Amniotic epithelial cell (primary cell): ENCODE measurements at places on chromosomes 12 and 14.

- no peak for DNase-seq
These were observed 222.9 kb downstream of the C12orf50 start for GRCh38 chr12:87806310-87806709.

DNA sequence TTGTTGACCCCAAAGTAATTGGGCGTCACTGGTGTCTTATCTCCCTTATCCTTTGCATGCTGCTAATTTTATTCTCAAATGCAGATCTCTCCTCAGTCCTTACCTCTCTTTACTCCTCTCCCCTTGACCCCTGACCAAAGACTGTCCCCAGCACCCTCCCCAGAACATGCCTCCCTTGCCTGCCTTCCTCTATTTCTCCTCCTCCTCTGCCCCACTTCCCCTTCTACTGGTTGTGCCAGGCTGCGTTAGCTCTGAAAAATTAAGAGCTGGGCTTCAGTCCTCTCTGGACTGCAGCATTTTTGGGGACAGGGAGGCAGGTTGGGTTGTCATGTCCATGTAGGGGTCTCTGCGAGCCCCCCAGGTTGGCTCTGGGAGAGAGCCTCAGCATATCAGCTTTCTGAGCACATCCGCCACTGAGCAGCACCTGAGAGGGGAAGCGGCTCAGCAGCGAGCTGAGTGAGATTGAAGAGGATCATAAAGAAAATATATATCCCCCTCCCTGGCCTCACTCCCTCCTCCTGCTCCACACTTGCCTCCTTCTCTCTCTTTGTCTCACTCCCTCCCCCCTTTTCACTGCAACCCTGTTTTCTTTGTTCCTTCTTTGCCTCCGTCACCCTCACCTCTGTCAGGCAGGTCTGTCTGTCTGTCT, 6.4 kb upstream of the CISTR start:
- no peak for DNase-seq

DNA sequence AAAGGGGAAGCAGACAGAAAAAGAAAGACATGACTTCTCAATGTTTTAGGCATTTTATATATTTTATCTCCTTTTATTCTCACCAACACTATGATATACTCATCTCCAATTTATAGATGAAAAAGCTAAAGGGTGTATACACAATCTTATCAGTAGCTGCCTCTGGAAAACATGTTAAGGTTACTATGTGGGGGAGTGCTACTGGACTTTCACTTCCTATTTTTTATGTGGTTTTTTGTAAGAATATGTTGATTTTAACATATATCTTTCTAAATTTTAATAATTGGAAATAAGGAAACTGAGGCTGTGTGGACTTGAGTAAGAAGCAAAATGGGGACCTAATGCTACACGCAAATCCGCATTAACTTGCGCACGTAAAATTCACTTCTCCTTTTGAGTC, 99.6 kb upstream of the PDE3A start:
- DNase-seq, result no peak

- no peak for DNase-seq
These were observed 3.5 kb upstream of the OSBPL8 start for GRCh38 chr12:76563061-76563460.

GRCh38 chr14:92830902-92831301, 36.8 kb downstream of the GOLGA5 start:
- DNase-seq, result no peak

DNA sequence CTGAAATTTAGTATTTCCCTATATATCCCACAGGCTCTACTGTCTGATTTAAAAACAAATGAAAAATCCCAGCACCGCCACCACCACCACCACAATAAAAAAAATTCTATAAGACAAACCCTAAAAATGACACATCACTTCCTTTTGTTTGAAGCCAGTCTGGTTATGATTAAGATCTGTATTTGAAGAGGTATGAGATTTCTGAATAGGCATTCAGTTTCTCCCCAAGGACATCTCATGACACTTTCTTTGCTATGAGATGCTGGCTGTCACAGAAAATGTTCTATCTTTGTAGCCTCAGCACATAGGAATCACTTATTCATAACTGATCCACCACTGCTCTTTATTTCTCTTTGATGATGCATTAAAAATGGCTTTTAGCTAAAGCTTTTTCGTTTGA, 1071.0 kb downstream of the SLC6A15 start:
- DNase-seq, result no peak

DNA sequence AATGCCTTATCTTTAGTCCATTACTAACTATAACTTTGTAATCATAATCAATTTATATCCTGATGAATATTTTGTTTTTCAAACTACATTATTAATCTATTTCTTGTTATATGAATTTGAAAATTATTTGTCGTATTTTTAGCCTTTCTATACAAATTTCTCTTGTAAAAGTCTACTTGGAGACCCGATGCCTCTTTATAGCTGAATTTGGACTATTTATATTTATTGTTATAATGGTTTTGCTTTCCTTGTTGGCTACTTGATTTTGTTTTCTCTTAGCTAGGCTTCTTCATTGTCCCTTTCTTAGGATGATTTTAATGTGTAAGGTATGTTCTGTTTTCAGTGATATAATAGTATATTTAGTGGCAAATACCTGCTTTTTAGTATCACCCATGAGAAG, 89.5 kb upstream of the RFLNA start:
- no peak for DNase-seq

DNA sequence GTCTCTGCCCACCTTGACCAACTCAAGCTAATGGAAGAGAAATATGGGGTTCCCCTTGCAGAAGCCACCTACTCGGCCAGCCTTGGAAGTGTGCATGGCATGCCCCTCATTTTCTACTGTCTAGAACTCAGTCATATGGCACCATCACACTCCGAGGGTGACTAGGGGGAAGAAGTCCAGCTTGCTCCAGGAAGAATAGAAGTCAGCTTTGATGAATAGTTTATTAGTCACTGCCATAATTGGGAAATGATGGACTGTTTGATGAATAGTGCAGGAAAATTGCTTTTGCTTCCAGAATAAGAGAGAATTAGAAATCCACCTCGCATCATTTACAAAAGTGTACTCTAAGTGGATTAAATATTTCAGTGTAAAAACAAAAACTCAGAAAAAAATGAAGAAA, 1030.6 kb downstream of the VRK1 start:
- DNase-seq, result no peak

DNA sequence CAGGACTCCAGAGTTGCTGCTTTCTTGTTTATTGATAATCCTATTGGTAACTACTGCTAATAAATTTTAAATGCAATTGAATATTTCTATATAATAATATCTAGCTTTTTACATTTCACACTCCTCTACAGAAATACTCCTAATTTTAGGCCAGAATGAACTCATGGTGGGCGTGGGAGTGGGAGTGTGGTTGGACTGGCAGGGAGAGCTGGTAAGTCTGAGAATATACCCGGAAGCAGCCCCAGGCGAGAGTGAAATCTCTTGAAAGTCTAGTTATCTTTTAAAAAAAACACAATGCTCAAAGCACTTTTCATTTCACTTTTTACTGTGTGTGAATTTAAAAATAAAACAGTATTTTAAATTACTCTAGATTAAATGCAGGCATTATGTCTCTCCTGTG, 4.7 kb downstream of the TMEM263 start:
- peak; percentile 34 for DNase-seq

- no peak for DNase-seq
These were observed 92.5 kb downstream of the CALM1 start for GRCh38 chr14:90489306-90489705.

GRCh38 chr12:57939291-57939690, 2.1 kb upstream of the ATP23 start:
- peak; percentile 60 for DNase-seq

DNA sequence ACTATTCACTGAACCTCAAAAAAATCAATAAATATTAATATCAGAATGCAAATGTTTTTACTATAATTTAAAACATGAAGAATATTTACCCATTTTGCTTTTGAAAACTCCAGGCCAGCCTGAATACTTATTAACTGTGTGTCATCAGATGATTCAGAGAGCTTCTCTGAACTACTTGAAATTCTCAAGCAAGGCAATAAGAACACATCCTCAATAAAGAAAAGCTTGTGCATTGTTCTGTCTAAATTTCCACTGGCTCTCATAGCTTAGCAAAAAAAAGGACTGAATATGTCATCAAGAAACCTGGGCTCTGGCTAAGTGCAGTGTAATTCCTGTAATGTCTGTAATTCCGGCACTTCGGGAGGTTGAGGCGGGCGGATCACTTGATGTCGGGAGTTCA, 194.1 kb downstream of the BTG1 start:
- no peak for DNase-seq

- peak; percentile 31 for DNase-seq
These were observed 27.3 kb upstream of the STRAP start for GRCh38 chr12:15854916-15855315.

DNA sequence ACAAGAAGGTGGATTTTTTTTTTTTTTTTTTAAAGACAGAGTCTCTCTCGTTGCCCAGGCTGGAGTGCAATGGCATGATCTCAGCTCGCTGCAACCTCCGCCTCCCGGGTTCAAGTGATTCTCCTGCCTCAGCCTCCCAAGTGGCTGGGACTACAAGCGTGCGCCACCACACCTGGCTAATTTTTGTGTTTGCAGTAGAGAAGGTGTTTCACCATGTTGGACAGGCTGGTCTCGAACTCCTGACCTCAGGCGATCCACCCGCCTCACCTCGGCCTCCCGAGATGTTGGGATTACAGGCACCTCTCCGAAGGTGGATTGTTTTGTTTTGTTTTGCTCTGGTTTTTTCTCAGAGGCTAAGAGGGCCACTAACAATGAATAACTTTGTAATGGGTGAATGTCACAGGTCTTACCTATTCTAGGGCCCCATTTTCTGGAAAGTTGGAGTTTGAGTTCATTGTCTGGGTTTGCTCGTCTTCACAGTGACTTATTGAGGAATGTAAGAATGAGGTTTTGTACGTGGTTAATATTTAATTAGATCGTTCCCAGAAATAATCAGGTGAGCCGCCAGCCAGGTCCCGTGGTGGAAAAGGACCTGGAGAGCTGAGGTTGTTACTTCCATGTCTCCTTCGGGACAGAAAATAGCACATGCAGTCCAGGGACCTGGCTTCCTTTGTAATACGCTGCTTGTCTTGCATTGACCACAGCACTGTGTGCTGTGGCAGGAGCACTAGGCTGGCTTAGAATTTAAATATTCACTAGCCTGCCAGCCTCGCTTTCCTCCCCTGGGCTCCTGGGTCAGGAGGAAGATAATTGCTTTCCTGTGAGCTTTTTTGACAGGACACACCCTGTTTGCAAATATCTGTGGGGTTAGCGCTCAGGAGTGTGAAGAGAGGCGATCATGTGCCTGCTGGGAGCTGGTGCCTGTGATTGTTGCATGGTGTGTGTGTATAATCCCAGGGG, 2.3 kb downstream of the HIP1R start:
- DNase-seq, result no peak

DNA sequence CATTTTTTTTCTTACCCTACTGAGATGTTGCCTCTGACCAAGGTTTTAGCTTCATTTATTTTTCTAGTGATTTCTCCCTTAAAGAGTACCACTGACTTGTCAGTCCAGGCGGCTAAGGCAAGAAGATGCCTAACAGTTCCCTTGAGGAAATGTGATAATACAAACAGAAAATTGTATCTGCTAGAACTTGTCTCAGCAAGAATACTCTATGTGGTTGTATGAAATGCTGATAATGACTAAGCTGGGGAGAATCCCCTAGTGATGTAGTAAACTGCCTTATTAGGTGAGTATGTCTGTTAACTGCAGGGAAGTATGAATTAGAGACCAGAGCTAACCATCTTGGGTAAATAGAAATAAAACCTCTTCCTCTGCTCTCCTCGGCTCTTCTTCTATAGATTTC, 6.7 kb downstream of the C12orf54 start:
- DNase-seq, result peak; percentile 71

GRCh38 chr14:105023791-105024480, 3.1 kb upstream of the CDCA4 start:
- peak; percentile 71 for DNase-seq

DNA sequence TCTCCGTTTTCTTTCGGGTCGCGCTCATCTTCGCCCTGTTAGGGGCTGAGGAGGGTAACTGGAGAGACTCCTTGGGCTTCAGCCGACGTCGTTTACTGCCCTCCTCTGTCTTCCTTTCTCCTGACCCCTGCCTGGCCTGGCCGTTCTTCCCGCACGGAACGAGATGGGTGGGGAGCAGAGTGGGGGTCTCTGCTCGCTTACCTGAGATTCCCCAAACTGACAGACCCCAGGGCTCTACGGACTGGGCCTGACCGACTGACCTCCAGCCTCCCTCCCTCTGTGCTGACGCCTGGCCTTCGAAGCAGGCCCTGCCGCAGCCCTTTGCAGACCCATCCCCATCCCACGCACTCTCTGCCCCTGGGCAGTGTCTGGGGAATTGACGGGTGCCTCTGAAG, 439 bp downstream of the GOLGA5 start:
- DNase-seq, result peak; percentile 45

DNA sequence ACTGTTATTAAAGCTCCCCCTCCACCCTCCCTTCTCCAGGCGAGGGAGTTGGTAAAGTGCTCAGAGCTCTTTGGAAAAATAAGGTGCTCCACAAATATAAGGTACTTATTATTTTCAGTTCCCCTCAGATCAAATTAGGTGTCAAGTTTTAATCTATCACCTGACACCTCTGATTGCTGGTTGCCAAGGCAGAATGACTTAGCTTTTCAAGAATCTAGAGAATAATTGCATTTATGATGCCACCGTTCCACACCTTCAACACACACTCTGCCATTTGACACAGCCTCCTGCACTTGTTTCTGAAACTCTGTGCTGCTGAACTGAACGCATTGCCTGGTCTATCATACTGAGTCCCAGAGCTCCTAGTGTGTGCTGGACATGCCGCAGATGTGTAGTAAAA, 128.6 kb downstream of the CRACR2A start:
- DNase-seq, result no peak

DNA sequence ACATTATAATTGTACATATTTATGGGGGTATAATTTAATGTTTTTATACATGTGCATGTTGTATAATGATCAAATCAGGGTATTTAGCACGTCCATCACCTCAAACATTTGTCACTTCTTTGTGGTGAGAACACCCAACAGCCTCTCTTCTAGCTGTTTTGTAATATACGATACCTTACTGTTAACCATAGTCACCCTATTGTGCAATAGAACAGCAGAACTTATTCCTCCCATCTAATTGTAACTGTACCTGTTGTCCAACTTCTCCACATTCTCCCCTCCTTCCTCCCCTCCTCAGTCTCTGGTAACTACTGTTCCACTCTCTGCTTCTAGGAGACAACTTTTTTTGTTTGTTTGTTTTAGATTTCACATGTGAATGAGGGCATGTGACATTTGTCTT, 197.0 kb upstream of the PKP2 start:
- DNase-seq, result no peak

GRCh38 chr12:128617304-128617833, 206.4 kb downstream of the SLC15A4 start:
- no peak for DNase-seq
